ENCODE measurements at places on chromosomes 3 and 15.

DNA sequence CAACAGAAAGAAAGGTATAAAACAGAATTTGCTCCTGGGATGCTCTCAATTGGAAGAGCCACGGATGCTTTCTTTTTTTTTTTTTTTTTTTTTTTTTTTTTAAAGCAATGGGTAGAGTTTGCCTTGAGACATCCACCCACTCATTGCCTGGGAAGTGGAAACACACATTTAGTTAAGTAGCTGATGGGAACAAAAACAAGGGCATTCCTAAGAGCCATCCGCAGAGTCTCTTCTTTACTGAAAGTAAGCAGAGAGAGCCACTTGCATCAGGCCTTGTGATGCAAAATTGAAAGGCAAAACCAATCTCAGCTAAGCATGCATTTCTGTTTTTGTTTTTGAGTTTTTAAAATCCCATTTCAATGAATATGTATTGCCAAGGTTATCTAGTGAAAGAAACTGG, 787.9 kb upstream of the LMCD1 start:
- no peak for DNase-seq

GRCh38 chr3:101509811-101510210, 3.2 kb downstream of the SENP7 start:
- no peak for DNase-seq

GRCh38 chr15:48177383-48177765, 721 bp downstream of the MYEF2 start:
- DNase-seq, result no peak

- no peak for DNase-seq
Observed at GRCh38 chr15:31563001-31563400, 236.4 kb downstream of the KLF13 start.

- no peak for DNase-seq
Observed at GRCh38 chr3:177740254-177740653, 543.0 kb upstream of the TBL1XR1 start.

DNA sequence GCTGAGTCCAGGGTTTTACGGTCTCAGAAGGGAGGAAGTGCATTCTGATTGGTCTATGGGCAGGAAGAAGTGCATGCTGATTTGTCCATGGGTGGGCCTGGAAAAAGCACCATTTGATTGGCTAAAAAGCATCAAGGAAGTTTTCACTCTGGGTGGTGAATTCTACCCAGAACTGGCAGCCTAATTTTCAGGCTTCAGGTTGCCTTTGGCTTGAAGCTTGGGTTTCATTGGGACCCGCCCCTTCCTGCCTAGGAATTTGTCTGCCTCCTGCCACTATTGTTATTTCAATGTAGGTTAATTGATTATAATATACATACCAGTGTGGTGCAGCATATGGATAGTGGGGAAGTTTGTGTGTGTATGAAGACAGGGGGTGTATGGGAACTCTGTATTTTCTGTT, 1355.9 kb downstream of the SI start:
- DNase-seq, result no peak

DNA sequence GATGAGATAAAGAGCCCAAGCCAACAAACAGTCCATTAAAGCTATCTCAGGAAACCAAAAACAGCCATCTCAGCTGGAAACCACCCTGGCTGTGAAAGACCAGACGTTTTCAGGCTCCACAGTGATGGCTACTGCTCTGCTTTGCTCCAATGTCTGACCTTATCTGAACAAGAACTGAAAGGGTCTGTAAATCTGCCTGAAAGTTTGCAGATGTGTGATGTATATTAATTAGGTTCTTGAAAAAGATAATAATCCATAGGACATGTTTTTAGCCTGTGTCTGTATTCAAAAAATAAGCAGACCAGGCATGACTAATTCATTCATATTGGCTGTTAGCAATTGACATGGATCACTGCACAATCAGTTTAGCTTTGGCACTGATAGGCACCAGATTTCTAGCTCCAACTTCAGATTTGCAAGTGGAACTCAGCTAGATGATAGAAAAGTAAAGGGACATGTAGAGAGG, 611.4 kb upstream of the NAALADL2 start:
- no peak for DNase-seq

GRCh38 chr3:183202004-183202722, 39.6 kb upstream of the LAMP3 start:
- no peak for DNase-seq

GRCh38 chr3:50583897-50584296, 14.6 kb downstream of the HEMK1 start:
- no peak for DNase-seq

- DNase-seq, result no peak
Observed at GRCh38 chr3:43629257-43629656, 7.4 kb upstream of the ANO10 start.

GRCh38 chr3:171526869-171527268, 66.7 kb upstream of the TNIK start:
- no peak for DNase-seq

DNA sequence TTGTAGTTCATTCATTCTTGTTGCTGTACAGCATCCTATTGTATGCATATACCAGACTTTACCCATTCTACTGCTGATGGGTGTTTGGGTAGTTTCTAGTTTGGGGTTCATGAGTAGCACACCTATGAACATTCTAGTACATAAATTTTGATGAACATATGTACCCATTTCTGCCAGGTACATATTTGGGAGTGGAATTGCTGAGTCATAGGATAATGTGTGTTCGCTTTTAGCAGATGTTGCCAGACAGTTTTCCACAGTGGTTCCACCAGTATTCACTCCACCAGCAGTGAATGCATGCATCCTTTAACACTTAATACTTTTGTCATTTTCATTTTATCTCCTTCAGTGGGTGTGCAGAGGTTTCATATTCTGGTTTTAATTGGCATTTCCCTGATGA, 3.4 kb upstream of the SCN5A start:
- DNase-seq, result no peak

DNA sequence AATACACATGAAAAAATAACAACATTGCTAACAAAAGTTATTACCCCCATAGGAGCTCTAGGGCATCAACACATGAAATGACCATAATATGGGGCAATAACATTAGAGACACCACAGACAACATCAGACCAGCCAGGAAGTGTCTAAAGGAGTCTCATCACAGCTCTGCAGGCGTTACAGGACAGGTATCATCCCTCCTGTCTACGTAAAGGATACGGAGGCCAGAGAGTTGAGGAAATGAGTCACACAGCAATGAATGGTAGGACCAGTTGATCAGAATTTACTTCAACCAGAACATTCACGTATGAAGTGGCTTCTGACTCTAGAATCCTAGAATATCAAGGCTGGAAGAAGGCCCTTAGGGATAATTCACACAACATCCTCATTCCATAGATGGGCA, 1.8 kb downstream of the NME9 start:
- no peak for DNase-seq

- no peak for DNase-seq
Observed at GRCh38 chr3:149151843-149152242, 22.4 kb downstream of the HPS3 start.

DNA sequence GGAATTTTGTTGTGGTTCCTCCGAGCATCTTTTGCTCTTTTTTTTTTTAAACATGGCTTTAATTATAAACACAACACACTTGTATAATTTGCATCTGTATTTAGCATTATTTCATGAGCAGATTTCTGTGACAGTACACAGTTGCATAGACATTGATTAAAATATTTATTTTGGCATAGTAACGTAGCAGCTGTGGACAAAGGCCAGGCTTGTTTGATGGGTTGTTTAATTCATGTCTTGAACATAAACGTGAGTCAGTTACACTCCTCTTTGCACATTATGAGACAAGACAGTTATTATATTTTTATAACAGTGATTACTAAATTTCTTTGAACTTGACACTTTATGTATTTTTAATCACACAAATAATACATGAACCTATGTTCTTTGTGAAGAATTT, 182.5 kb downstream of the CACNA2D3 start:
- no peak for DNase-seq

DNA sequence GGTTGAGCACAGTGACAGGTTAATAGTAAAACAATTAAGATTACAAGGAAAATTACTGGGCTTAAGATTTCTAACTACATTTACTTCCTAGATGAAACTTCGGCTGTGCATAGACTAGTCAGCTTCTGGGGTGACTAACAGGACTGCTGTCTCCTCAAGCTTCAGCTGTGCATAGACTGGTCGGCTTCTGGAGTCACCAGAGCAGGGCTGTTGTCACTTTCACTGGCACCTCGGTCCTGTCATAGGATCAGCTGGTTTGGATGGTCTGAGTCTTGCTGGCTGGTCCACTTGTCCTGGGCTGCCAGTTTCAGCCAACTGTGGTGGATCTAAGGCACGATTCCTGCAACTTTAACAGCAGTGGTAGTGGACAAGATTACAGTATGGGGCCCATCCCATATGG, 23.9 kb upstream of the ACAD9 start:
- DNase-seq, result no peak

- DNase-seq, result no peak
Observed at GRCh38 chr15:59812250-59812870, 123.2 kb upstream of the BNIP2 start.

- no peak for DNase-seq
Observed at GRCh38 chr3:157311633-157312375, 124.8 kb upstream of the PTX3 start.

GRCh38 chr3:49877716-49878115, 8.0 kb upstream of the CAMKV start:
- DNase-seq, result no peak

GRCh38 chr15:94305133-94305532, 73.8 kb downstream of the MCTP2 start:
- no peak for DNase-seq

DNA sequence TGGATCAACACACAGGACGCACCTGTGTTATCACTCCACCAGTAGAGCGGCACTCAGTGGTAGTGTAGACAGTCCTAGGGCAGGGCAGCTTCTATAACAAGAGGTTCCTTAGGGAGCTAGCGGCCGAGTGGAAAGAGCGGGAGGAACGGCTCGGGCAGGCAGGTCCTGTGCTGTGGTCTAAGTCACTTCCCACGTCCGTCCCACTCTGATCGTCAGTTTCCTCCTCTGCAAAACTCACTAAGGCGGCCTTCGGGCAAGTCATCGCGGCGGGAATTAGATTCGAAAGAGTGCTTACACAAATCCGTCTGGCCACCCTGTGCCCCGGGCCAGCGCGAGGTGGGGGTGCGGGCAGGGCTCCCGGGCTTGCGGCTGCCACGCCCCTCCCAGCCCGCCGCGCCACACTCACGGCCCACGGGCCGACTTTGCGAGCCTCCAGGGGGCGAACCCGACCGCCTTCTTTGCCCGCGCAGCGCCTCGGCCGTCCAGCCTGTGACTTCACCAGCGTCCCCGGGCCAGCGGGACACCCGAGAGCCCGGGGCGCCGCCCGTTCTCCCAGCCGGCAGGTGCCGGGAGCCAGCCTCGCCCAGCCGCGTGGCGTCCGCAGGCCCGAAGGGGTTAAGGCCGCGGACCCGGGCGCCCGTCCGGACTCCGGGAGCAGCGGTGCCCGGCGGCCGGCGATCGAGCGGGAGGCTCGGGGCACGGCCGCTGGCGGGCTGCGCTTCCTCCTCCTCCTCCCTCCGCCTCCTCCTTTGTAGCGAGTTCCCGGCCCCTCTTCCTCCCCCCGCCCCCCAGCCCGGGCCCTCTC, 416 bp upstream of the CORO2B start:
- no peak for DNase-seq

GRCh38 chr15:48962662-48963523, 826 bp downstream of the SHC4 start:
- no peak for DNase-seq

DNA sequence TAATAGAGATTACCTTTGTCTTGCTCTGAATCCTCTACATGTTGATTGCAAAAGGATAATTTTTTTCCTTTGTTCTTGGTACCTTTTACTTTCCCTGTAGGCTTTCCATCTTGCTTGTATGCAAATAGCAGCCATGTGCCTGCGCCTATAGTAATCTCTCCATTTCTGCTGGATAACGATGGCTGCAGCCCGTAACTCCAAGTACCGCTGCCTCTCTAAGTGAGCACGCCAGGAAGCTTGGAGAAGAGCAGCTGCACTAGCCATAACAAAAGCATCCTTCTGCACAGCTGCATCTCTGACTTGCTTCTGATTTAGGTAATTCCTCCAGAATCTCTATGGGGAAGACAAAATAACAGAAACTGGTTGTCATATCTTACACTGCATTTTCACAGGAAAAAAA, 89.3 kb downstream of the NR2E3 start:
- DNase-seq, result no peak

All from activated T-helper 1 cell treated with anti-CD3 and anti-CD28 coated beads, Interleukin-2, amount 50 U/mL, for 16 hours (primary cell).